Stimulated activated CD8-positive, alpha-beta memory T cell treated with anti-CD3 and anti-CD28 coated beads, Interleukin-2, amount 100 ng/mL, for 1 hour (primary cell): ENCODE measurements at places on chromosomes 6 and 20.

DNA sequence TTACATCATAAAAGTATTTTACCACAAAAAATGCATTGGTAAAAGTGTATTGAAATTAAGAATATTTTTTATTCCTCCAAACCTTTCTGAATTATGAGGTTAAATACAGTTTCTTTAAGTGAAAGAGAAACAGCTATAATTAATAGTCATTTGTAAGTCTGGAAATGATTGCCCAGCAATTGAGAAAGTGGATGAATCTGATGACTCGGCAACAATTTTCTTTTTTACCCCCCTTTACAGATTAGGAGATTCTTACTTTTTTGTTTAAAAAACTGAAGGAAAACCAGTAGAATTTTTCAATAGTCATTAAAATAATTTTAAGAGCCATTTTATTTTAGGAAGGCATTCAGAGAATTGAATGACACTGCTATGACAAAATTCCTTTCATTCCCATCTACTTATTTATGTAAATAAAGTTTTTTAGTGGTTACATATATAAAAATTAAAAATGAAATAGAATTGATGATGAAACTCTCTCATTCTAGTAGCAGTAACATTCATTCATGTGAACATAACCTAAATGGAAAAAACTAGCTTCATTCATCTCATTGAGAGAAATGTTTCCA, 169.6 kb upstream of the PRND start:
- DNase-seq: no peak

- DNase-seq: no peak
Observed at GRCh38 chr6:124033501-124033900, 229.8 kb downstream of the NKAIN2 start.

- DNase-seq: no peak
Observed at GRCh38 chr6:15862810-15863209, 200.0 kb upstream of the DTNBP1 start.

GRCh38 chr20:43909720-43910119, 4.9 kb upstream of the TOX2 start:
- no peak for DNase-seq

- DNase-seq: no peak
Observed at GRCh38 chr6:158232316-158233213, 64.4 kb downstream of the GTF2H5 start.

DNA sequence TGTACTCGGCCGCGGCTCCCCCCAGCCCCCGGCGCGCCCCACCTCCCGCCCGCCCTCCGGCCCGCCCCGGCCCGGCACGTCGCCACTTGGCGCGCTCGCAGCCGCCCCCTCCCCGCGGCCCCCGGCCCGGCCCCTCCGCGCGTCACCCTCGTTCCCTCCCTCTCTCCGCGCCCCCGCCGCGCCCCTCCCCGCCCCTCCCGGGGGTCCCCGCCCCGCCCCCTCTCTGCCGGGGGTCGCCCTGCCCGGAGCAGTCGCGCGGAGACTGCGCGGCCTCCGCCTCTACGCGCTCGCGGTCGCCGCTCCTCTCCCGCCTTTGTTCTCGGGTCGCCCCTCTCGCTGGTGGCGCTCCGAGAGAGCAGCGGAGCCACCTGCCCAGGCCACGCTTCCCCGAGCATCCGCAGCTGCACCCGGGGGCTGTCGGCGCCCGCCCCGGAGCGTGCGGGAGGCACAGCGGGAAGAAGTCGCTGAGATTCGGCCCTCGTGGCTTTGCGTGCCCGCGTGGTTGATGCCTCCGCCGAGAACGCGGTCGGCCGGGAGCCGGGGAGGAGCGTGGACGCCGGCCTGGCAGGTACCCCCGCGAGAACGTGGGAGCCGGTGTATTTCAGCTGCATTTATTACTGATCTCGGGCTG, at the start of gene PHF10:
Gene PHF10, minus strand, starts transcription at position 7 of the 631 bp plus-strand sequence. CDS start 569 bp downstream, outside the sequence.
- DNase-seq: peak; percentile 37

DNA sequence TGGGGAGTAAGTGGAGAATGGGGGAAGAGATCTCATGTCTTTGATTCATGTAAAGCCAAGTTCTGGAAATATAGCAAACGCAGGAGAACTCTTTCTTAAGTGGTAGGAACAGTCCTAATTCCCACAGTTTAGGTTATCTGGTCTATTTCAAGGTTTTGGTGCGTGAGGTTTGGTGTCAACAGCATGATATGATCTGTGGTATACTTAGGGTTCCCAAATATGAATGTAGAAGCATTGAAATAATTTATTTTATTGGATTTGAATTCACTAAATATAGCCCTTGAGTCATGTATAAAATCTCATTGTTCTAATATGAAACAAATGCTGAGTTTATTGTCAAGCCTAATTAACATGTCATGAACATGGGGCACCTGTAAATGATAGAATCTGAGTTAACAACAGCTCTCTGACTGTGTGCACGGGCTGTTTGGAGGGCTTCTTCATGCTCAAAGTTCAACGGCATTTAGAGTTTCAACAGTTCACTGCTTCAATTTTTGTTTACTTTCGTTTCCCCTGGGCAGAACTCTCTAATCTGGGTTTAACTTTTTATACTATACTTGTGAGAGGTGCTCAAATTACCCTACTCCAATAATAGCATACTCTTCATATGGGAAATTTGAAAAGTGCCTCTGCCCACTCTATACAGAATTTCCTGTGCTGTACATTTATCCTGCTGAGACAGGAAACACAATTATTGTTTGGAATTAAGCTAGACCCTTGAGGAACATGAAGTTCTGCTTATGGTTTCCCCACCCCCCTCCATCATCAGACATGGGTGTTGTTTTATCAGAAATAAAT, 236.3 kb upstream of the ZNF217 start:
- no peak for DNase-seq

- DNase-seq: no peak
Observed at GRCh38 chr6:45521226-45521625, 143.5 kb upstream of the SUPT3H start.

DNA sequence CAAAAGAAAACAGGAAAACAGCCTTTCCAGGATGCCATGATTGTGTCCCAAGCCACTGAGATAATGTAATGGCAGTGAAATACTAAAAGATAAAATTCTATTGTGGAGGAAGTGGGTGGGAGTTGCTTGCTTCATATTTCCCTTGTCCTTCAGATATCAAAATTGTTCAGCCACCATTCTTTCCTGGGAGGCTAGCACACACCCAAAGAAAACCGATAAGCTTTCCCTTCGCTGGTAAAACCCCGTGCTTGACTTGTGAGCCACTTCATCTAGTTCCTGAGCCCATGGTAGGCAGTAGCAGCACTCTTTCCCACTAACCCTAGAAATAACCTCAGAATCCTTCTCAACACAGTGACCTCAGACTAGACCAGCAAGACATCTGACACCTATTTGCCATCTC, 357.4 kb upstream of the PLCB4 start:
- DNase-seq: no peak

- no peak for DNase-seq
Observed at GRCh38 chr20:35903843-35904242, 50.5 kb downstream of the SCAND1 start.

GRCh38 chr6:105804424-105804823, 281.7 kb upstream of the PRDM1 start:
- DNase-seq: no peak

- peak; percentile 8 for DNase-seq
Observed at GRCh38 chr20:35768731-35769664, 2.8 kb upstream of the PHF20 start.

GRCh38 chr6:7440476-7440875, 50.9 kb downstream of the RIOK1 start:
- no peak for DNase-seq

DNA sequence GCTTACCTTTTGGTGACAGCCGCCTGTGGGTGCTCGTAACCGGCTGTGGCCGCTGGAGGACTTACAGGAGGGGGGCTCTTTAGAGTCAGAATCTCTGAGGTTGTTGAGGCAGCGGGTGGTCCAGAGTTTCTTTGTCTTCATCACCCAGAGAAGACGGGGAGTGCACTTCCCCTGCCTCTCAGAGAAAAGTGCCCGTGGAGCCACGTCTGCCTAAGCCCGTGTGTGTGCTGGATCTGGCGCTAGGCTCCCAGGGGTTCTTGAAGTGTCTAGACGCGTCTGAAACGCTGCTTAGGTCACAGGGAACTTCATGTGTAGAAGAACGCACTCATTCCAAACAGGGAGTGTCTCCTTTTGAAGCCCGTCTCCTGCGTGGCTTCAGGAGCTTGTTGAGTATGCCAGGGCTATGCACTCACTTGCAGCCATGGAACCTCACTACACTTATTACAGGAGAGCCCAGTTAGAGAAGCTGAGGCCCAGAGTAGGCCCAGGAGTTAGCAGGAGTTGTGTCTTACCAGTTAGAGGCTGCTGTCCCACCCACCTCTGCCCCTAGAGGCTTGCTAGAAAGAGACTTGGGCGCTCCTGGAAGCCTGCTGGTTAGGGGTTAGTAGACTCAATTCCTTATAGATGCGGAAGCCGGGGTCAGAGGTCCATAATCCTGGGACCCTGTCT, 1.3 kb downstream of the LSM14B start:
- no peak for DNase-seq

GRCh38 chr6:97917369-97917768, 634.4 kb upstream of the MMS22L start:
- DNase-seq: no peak

DNA sequence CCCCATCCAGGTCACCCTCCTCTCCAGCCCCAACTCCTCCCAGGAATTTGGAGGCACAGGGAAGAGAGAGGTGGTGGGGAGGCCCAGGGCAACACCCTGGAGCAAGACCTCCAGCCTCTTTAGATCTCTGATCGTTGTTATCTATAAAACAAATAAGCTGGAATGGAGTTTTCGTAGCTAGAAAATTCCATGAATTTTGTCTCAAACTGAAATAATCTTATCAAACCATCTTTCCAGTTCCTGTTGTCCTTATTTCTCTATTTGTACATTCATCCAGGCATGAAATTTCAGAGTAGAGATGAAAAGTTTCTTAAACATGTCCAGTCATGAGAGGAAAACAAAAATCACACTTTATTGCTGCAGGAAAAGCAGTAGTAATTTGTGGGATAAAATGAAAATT, 6.2 kb upstream of the SLC4A11 start:
- DNase-seq: no peak

GRCh38 chr20:34052414-34052813, 58.7 kb downstream of the RALY start:
- no peak for DNase-seq

- DNase-seq: no peak
Observed at GRCh38 chr20:4041748-4042411, 26.5 kb upstream of the RNF24 start.

- no peak for DNase-seq
Observed at GRCh38 chr6:51893366-51893765, 194.0 kb downstream of the PKHD1 start.

GRCh38 chr20:51831866-51832265, 29.5 kb upstream of the SALL4 start:
- DNase-seq: no peak

DNA sequence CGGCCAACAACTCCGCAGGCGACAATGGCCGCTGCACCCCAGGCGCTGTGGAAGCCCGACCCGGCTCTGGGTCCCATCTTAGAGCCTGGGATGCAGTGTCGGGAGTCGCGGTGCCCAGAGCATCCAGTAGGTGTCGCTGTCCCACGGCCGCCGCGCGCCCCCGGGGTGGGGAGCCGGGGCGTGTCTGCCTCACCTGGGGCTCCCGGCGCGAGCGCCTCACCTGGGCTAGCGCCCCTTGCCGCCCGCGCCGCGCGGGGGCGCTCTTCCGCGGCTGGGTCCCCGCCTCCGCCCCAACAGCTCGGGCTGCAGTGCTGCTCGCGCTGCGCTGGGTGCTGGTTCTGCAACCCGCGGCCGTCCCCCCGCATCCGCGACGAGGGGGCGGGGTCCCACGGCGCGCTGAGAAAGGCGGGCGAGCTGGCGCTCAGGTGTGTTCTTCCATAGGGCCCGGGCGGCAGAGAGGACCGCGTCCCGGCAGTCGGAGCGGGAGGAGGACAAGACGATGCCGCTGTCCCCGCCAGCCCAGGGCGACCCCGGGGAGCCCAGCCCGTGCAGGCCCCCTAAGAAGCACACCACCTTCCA, at the start of gene CRYBG1:
Gene CRYBG1, plus strand, starts transcription at position 308 of the 579 bp plus-strand sequence. Its CDS starts 192 bp downstream, at position 500.
- peak; percentile 20 for DNase-seq

DNA sequence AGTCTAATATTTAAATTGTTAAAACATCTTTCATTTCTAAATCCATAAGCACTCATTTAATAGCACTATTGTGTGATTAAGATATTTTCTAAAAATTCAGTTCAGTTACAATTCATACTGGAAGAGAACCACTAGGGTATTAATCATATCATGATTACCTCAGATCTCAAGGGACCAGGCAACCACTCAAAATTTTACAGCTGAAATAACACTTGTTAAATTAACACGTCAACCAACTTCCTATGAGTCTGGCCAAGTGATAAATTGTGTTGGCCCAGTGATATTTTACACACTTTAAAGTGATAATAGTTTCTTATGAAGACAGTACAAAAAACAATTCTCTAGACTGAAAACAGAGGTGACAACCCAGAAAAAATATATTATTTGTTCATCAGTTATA, 869.0 kb upstream of the ADGRB3 start:
- DNase-seq: no peak

DNA sequence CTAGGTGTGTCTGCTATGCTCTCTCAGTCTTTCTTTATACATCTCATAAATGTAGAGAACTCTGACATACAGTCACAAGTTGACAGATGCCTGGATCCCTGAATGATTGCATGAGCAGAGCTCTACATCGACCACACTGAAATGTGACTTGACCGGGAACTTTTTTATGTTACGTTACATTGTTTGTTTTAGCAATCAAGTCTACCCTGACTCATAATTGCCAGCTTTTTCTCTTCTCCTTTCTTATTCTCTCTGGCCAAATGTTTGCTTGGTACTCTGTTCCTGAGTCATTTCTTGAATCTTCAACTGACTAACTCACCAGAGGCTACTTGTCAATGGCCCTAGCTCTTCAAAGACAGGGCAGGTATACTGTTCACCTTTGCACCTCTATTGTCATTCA, 213.6 kb upstream of the DTNBP1 start:
- no peak for DNase-seq

DNA sequence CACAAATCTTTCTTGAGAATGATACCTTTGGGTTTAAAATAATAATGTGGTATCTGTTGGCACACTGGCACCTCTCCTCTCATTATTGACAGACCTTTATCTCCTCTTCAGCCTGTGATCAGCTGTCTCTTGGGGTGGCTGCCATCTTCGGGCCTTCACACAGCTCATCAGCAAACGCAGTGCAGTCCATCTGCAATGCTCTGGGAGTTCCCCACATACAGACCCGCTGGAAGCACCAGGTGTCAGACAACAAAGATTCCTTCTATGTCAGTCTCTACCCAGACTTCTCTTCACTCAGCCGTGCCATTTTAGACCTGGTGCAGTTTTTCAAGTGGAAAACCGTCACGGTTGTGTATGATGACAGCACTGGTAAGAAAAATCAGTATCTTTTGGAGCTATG, 232.8 kb downstream of the GRIK2 start:
- DNase-seq: no peak
